ENCODE measurements at places on chromosomes 2 and 18.

DNA sequence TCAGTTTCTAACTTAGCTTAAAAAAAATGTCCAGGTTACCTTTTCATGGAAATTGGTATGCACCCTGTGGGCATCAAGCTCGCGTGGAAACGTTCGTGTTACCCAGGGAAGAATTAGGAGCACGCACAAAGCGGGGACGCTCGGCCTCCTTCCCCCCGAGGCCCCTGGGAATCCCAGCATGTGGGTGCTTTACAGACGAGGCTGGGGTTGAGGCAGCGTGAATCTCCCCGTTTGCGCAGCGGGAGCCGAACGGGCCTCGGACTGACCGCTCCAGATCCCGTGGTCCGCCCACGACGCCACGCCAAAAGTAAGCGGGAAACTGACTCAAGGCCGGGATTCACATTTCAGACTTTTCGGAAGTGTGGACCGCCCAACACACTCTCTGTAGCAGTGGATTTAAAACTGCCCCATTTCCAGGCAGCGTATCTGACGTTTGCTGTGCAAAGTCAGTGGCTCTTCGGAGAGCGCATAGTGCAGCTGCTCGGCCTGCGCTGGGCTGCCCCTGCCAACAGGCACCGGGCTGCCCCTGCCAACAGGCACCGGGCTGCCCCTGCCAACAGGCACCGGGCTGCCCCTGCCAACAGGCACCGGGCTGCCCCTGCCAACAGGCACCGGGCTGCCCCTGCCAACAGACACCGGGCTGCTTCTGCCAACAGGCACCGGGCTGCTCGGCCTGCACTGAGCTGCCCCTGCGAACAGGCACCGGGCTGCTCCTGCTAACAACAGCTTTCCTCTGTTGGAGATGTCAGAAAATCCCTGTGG is 49.7 kb downstream of the SH3YL1 start:
- no peak for DNase-seq

DNA sequence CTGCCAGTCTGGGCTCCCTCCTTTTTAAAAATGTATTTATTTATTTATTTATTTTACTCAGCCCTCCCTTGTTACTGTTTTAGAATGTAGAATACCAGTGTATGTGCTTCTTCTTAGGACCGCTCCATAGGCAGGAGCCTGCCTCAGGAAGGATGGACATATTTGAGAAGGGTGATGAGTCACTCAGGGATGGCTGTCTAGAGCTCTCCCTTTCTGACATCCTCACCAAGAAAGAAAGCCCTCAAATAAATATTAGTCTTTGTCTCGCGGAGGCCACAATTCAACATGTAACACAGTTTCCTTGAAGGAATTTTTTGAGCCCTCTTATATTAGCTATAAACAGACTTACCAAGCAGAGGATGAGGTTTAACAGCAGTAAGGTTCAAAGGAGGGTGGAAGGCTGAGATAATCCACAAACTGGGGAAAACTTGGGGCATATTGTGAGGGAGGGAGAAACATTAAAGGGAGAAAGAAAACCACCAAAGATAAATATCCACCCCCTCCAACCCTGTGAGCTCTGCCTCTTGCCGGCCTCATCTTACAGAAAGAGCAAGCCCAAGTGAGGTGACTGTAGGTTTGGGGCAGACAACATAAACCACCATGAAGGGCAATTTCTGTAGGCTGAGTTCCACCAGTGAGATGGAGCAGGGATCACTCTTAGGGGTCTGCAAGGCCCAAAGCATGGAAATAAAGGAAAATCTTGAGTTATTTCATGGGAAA is 163.4 kb downstream of the LRRTM1 start:
- no peak for DNase-seq

GRCh38 chr2:234725528-234726264 is 226.1 kb upstream of the SH3BP4 start:
- no peak for DNase-seq

GRCh38 chr2:118473241-118473640 is 374.2 kb downstream of the EN1 start:
- DNase-seq: no peak

- no peak for DNase-seq
Observed at GRCh38 chr2:236603361-236604015, 33.9 kb downstream of the ACKR3 start.

GRCh38 chr2:202108345-202108744 is 35.3 kb downstream of the KIAA2012 start:
- no peak for DNase-seq

GRCh38 chr18:75538727-75539126 is 111.2 kb upstream of the SMIM21 start:
- DNase-seq: no peak

GRCh38 chr2:58842501-58843155 is 601.5 kb upstream of the FANCL start:
- no peak for DNase-seq

GRCh38 chr2:20917287-20917660 is 94.4 kb upstream of the LDAH start:
- no peak for DNase-seq

- no peak for DNase-seq
Observed at GRCh38 chr2:235577404-235578330, 83.8 kb downstream of the AGAP1 start.

DNA sequence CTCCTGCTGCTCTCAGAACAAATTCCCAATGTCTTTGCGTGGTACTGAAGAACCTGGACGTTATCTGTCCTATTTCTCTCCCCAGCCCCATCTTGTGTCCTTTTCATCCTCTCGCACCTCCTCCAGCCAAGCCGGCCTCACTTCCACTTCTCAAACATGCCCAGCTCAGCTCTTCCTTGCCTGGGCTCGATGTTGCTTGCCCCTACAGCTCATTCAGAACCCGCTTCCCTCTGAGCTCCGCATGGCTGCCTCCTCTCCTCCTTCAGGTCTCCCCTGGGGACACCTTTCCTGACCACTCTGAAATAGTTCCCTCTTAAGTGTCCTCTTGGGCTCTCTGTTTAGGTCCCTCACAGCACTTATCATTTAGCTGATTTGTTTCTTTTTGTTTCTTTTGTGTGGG is 6.7 kb upstream of the SMARCAL1 start:
- no peak for DNase-seq

DNA sequence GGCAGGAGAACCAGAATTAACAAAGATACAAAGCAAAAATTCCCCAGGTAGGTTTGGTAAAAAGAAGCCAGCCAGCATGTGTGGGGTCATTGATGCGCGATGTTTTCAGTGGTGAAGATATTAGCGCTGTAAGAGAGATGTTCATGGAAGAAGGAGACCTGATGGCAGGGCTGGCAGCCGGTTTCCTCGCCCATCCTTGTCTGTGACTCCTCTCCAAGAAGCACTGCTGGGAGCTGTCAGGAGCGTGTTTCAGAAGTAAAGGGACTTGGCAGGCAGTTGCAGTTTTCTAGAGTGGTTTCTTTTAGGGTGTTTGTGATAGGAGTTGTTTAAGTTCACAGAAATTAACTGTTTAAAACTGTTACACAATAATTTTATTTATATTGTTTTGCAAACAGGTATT is 24.6 kb downstream of the TAF1B start:
- DNase-seq: no peak

- DNase-seq: no peak
Observed at GRCh38 chr2:144514616-144515091, 5.3 kb downstream of the ZEB2 start.

- no peak for DNase-seq
Observed at GRCh38 chr2:173991856-173992588, 26.8 kb upstream of the SP3 start.

- DNase-seq: no peak
Observed at GRCh38 chr2:133240491-133241223, 327.6 kb downstream of the NCKAP5 start.

DNA sequence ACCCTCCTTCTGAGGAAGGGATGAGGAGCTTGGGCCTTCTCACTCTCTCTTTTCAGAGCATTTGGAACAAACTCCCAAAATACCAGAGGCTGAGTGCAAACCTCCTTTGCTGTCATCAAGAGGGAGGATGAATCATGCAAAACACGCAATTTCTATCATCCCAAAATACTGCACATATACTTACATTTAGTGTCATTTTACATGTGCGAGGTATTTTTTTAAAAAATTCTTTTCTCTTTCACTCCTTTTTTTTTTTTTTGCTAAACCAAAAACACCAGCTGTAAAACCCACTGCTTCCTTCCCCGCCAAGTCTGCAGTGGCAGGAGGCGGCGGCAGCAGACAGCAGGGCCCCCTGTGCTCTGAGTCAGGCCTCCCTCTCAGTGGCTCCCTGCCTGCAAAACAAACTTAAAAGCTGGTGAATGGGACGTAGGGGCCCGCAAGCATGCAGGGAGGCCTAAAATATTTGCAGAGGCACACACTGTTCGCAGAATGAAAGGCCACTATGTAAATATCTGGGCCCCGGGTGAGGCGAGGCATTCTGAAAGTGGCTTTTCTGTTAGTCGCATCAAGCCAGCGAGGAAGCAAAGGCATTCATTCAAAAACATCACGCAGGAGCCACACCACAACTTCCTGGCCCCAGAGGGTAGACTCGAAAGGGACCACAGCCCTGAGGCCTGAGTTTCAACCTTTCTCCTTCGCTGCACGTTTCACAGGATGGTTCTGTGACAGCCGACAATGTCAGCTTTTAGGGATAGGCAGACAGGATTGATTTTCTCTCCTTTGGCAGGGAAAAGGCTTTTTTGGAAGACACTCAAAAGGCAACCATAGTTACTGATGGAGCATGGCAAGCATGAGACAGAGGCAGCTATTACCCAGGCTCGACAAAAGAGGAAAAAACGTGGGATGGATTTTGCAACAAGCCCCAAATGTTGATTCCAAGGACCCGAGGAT is 73.4 kb downstream of the ACTR2 start:
- peak; percentile 58 for DNase-seq

GRCh38 chr2:224405412-224405811 is 3.5 kb upstream of the FAM124B start:
- DNase-seq: no peak

GRCh38 chr2:72028996-72029395 is 118.7 kb downstream of the CYP26B1 start:
- no peak for DNase-seq

- no peak for DNase-seq
Observed at GRCh38 chr18:44533071-44533470, 147.6 kb upstream of the SETBP1 start.

DNA sequence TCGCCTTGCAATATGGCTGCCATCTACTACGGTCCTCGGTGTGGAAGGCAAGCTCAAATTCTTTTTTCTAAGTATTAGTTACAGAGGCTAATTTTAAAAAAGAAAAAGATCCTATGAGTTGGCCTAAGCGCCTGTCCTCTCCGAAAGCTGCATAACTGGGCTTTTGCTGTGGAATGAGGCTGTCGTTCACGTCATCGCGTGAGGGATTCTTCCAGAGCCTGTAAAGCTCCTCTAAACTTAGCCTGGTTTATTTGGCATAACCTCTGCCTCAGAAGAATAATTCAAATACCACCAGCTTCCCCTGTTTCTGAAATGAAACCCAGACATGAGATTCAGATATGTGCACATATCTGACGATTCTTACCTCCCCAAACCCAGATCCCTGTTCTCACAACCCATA is 187.4 kb downstream of the DNER start:
- no peak for DNase-seq

All from stimulated activated CD4-positive, alpha-beta T cell treated with anti-CD3 and anti-CD28 coated beads, TNF-alpha, amount 100 ng/mL, for 24 hours (primary cell).